Thyroid gland (tissue), 4 donors: ENCODE measurements at places on chromosomes 2 and 18. TPM values are rescaled to one million over a fixed set of nuclear protein-coding genes. Genes with fewer than 3 reads are reported as not detected.
A peak's percentile ranks its signal among the peaks of the same experiment; 100 is the strongest.

PFN4 gene
- total RNA-seq: 3.5 TPM

SAP130 gene
- total RNA-seq: 11.6 TPM

LHCGR gene
- 1.7 TPM for total RNA-seq

CMPK2 gene
- total RNA-seq: 5.7 TPM

C2orf78 gene
- total RNA-seq: not detected

PROKR1 gene
- total RNA-seq: not detected

AQP12B gene
- 0.13 TPM for total RNA-seq

NTSR2 gene
- total RNA-seq: not detected

ARHGEF4 gene
- total RNA-seq: 21.3 TPM

GRCh38 chr18:21571772-21572171 lies 28.7 kb downstream of the ESCO1 start:
- no peaks in the 10 kb centered on the region for H3K27me3 ChIP-seq
- H3K36me3 ChIP-seq: peaks cover 4% of the 10 kb centered on the region
- no peaks in the 10 kb centered on the region for H3K4me1 ChIP-seq
- no peak overlapping the region for H3K27ac ChIP-seq
- H3K4me3 ChIP-seq: no peak overlapping the region

DNA sequence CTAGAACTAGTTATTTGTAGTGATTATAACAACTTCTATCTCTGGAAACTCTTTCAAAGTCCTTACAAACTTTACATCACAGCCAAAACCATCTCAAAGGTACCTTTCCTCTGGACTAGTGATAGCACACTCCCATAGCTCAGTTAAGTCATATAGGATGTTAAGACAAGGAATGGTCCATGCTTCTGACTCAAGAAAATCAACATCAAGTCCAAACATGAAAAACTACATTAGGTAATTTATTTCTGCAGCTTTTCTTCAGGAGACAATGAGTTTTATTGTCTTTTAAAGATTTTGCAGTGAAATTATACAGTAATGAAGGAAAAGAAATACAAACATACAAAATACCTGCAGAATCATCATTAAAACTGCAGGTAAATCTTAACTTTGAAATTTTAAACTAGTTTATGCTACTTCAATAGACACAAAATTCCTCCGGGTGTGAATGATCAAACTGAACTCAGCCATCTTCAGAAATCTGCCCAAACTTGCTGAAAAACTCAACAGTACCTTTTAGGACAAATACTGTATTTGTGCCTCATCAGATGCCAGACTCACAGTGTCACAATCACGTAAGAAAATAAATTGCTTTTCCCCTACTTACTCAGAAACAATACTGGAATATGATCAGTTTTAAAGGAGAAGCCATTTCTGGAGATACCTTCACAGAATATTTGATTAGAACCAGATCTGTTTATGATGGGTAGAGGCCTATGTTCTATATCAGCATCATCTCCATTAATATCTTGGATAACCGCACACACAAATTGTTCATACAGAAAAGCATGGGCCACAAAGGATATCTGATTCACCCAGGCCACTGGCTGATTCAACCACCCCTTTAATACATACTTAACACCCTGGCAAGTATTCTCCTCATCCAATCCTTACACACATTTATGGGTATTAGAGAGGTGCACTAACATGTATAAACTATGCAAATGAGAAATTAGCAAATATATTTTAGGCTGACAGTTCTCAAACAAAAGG lies 2.6 kb downstream of the TMEM131 start:
- H3K36me3 ChIP-seq: no peaks in the 10 kb centered on the region
- no peak overlapping the region for H3K27ac ChIP-seq
- H3K4me3 ChIP-seq: no peak overlapping the region
- no peaks in the 10 kb centered on the region for H3K27me3 ChIP-seq

GRCh38 chr2:160417745-160418397 lies 75.7 kb downstream of the RBMS1 start:
- H3K27me3 ChIP-seq: no peaks in the 10 kb centered on the region
- H3K36me3 ChIP-seq: no peaks in the 10 kb centered on the region
- no peak overlapping the region for H3K4me3 ChIP-seq
- no peak overlapping the region for H3K27ac ChIP-seq

DNA sequence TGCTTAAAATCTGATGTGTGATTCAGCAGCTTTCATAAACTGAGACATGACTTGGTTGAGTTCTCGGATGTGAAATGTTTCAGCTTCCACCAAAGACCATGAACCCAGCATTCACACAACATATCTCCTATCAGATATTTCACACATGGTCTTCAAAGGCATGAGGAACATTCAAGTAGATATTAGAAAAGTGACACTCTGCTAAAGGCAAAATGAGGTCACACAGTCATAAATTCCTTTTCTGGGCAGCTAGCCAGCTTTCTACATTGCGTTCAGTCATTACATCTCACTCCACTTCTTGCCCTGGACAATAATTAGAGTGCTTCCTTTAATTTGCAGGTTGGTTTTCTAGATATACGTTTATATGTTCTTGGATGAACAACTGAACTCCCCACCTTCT lies 96.7 kb downstream of the GAREM1 start:
- no peaks in the 10 kb centered on the region for H3K27me3 ChIP-seq
- peak; percentile 12 for DNase-seq
- H3K4me3 ChIP-seq: no peak overlapping the region
- no peaks in the 10 kb centered on the region for H3K36me3 ChIP-seq

DNA sequence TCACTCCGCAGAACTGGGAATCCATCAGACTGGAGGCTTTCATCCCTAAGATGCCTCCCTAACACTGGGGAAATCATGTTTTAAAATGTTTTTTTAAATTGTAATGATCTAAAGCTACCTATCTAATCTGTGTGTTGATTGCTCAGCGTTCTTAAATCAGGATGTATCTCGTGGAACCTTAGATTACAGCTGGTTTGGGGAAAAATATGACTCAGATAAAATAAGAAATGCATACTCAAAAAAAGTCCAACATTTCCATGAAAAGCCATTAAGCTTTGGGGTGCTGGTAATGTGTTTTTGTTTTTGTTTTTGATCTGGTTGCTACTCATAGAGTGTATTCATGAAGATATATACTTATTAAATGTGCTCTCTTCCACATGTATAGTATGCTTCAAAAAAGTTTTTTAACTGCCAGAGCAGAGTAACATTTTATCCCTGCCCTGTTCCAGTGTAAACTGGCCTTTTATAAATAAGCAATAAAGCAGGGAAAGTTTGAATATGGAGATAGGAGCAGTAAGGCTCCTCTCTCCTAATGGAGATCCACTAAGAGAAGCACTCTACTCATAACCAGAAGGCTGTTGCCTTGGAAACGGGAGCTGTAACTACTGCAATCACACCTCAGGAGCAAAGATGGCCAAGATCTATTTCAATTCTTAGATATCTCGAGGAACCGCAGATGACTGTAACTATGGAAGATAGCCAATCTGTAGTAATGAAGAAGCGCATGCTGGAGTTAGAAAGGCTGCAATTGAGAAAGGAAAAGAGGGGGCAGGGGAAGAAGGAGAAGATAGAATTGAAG lies 41.6 kb downstream of the ANKRD44 start:
- H3K4me1 ChIP-seq: no peaks in the 10 kb centered on the region
- no peak overlapping the region for H3K27ac ChIP-seq
- H3K27me3 ChIP-seq: no peaks in the 10 kb centered on the region
- H3K36me3 ChIP-seq: no peaks in the 10 kb centered on the region
- H3K4me3 ChIP-seq: no peak overlapping the region

DNA sequence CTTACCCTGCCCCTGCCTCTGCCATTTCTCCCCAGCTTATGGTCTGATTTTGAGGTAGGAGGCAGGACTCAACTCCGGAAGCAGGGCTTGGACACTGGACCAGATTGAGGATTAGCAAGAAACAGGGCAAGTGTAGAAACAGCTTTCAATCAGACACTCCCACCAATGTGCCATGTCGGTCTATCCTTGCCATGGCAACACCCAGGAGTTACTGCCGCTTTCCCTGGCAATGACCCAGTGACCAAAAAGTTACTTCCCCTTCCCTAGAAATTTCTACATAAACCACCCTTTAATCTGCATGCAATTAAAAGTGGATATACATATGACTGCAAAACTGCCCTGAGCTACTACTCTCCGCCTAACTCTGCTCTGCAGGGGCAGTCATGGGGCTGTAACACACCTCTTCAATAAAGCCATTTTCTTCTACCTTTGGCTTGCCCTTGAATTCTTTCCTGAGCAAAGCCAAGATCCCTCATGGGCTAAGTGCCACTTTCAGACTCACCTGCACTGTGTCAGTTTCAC lies 156.7 kb downstream of the LPIN1 start:
- DNase-seq: no peak
- H3K4me3 ChIP-seq: no peak overlapping the region
- H3K36me3 ChIP-seq: no peaks in the 10 kb centered on the region

- no peaks in the 10 kb centered on the region for H3K27me3 ChIP-seq
- DNase-seq: no peak
- H3K4me3 ChIP-seq: no peak overlapping the region
- no peaks in the 10 kb centered on the region for H3K4me1 ChIP-seq
- H3K27ac ChIP-seq: no peak overlapping the region
- H3K36me3 ChIP-seq: no peaks in the 10 kb centered on the region
Measured at GRCh38 chr2:20080839-20081415, 29.5 kb upstream of the LAPTM4A start.

DNA sequence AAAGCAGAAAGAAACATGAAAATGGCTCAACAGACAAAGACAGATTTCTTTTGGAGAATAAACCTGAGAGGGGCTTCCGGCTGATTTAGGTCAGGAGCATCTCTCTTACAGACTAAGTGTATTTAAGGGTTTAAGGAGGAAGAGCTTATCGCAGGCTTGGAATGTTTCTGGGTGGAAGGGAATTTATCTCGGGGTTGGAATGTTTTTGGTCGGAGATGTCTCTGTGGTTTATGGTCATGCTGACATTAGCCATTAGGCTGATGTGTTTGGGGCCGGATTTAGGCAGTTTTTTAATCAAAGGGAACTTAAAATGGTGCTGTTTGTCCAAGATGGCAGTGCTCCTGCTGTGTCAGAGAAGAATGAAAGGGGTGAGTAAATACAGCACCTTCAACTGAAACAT lies 14.4 kb upstream of the PSMA8 start:
- DNase-seq: no peak
- H3K27me3 ChIP-seq: no peaks in the 10 kb centered on the region
- H3K4me3 ChIP-seq: no peak overlapping the region
- no peak overlapping the region for H3K27ac ChIP-seq

- no peak for DNase-seq
- no peaks in the 10 kb centered on the region for H3K4me1 ChIP-seq
- H3K4me3 ChIP-seq: no peak overlapping the region
- no peaks in the 10 kb centered on the region for H3K27me3 ChIP-seq
Measured at GRCh38 chr18:62081248-62081647, 105.6 kb downstream of the PIGN start.

- H3K27me3 ChIP-seq: no peaks in the 10 kb centered on the region
- no peak for DNase-seq
- H3K36me3 ChIP-seq: no peaks in the 10 kb centered on the region
- no peaks in the 10 kb centered on the region for H3K4me1 ChIP-seq
- no peak overlapping the region for H3K4me3 ChIP-seq
Measured at GRCh38 chr18:46434629-46435028, 222.4 kb downstream of the LOXHD1 start.

- no peak overlapping the region for H3K4me3 ChIP-seq
- no peak overlapping the region for H3K27ac ChIP-seq
- DNase-seq: no peak
Measured at GRCh38 chr2:22854588-22854987, 530.4 kb upstream of the KLHL29 start.

DNA sequence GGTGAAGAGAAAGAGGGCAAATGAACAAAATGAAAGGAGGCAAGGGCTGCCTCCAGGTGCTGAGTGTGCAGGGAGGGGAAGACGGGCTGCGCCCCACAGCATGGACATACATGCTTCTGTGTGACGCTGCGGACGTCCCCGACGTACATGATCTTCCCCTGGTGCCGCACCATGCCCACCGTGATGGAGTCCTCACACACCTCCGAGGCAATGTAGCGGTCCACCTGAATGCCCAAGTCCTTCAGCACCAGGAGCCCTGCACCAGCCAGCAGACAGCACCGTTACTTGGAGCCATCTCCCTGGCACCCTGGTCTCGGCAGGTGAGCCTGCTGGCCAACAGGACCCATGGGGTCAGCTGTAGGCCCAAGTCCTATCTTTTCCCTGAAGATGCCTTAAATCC lies 73.1 kb upstream of the POMC start:
- peaks cover 86% of the 10 kb centered on the region for H3K36me3 ChIP-seq
- no peaks in the 10 kb centered on the region for H3K4me1 ChIP-seq
- H3K4me3 ChIP-seq: no peak overlapping the region
- no peak overlapping the region for H3K27ac ChIP-seq
- no peak for DNase-seq

GRCh38 chr2:226184540-226184939 lies 615.1 kb downstream of the IRS1 start:
- DNase-seq: no peak
- peaks cover 19% of the 10 kb centered on the region for H3K4me1 ChIP-seq

DNA sequence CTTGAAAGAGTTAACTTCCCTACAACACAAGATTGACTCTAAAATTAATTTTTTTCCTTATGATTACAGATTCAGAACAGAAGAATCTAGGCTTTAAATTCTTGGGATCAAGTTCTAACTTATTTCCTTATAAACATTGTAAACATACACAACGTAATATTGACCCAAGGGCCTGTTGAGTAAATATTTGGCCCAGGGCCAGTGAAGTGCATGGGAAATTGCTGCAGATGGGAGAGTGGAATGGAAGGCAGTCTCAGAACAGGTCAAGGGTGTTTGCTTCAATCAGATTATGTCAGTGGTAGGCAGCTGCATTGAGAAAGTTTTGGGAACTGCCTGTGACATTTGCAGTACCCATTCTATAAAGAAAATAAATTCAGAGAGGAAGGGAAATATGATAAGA lies 137.6 kb downstream of the MYO1B start:
- H3K4me3 ChIP-seq: no peak overlapping the region
- no peaks in the 10 kb centered on the region for H3K27me3 ChIP-seq
- no peaks in the 10 kb centered on the region for H3K36me3 ChIP-seq
- DNase-seq: no peak
- no peak overlapping the region for H3K27ac ChIP-seq
- H3K4me1 ChIP-seq: no peaks in the 10 kb centered on the region

GRCh38 chr2:132953771-132954170 lies 283.8 kb upstream of the LYPD1 start:
- H3K36me3 ChIP-seq: no peaks in the 10 kb centered on the region
- H3K27me3 ChIP-seq: no peaks in the 10 kb centered on the region
- H3K4me3 ChIP-seq: no peak overlapping the region
- H3K27ac ChIP-seq: no peak overlapping the region
- no peaks in the 10 kb centered on the region for H3K4me1 ChIP-seq

DNA sequence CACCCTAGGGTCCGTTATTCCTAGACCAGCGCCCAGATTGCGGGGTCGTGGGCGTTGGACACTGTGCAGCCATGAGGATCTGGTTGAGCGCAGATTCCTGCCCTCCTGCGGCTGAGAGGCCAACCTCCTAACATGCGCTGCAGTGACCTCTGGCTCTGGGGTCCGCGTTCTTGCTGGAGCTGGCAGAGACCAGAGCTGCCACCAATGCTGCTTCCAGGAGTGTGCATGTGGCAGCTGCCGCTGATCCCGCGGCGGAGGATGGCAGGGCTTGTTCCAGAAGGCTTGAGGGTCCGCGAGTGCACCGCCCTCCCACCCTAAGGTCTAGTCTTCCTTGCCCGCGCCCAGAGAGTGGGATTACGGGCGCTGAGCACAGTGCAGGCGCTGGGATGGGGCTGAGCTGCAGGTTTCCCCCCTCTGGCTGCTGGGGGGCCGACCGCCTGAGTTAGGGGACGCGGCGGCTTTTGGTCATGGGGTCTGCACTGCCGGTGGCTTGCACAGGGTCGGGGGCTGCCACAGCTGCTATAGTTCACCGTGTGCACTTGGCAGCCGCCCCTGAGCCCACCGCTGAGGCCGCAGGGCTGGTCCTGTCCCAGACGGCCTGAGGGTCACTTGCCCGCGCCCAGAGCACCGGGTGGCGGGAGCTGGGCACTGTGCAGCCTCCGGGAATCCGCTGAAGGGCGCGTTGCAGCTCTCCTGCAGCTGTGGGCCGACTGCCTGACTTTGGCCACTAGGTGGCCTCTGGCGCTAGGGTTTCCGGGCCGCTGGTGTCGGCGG lies 145.9 kb downstream of the CCDC74A start:
- peak overlapping the region; percentile 3 for H3K4me3 ChIP-seq
- no peak overlapping the region for H3K27ac ChIP-seq
- no peaks in the 10 kb centered on the region for H3K27me3 ChIP-seq
- no peaks in the 10 kb centered on the region for H3K36me3 ChIP-seq
